ENCODE measurements at places on chromosomes 7 and 10.

- DNase-seq = no peak
These were observed 220.8 kb upstream of the RNF32 start for GRCh38 chr7:156419782-156420181.

- DNase-seq = no peak
These were observed 99.7 kb downstream of the TNS3 start for GRCh38 chr7:47482013-47482875.

- peak; percentile 33 for DNase-seq
These were observed 20.5 kb upstream of the PITRM1 start for GRCh38 chr10:3192856-3193635.

GRCh38 chr10:8897769-8898168 is 843.3 kb downstream of the GATA3 start:
- no peak for DNase-seq

GRCh38 chr7:12764458-12764891 is 77.0 kb downstream of the ARL4A start:
- DNase-seq = no peak

- DNase-seq = no peak
These were observed 6.7 kb upstream of the MYH16 start for GRCh38 chr7:99265848-99266480.

DNA sequence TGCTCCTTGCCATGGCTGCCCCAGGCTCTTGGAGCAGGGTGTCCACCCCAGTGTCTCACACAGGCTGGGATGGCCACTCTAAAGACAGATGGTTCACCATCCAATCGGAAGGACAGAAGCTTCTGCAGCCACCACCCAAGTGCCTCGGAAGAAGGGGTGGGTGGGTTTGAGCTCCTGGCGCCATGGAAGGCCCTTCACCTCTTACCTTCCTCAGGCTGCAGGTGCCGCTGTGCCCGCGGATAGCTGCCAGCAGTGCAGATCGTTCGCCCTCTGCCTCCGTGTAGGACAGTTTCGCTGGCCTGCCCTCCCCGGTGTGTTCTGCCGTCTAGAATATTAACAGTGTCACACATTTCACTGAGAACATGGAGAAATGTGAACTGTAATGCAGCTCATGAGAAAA is 243.6 kb upstream of the GRB10 start:
- DNase-seq = no peak

DNA sequence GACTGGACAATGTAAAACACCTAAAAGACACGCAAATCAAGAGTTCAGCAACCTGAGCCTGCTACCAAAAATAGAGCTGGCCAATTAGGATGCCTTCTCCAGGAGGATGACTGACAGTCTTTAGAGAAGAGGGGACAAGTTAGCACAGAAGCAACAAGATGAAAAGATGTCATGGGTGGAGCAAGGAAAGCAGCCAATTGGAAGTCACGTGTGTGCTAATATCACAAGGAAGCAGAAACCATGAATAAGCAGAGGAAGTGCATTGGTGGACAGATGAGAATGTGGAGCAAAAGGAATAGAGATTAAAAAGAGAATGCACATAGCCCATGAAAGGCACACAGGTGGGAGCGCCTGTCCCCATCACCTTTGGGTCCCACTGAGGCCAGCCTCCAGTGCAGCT is 148.1 kb downstream of the SLC25A13 start:
- no peak for DNase-seq

DNA sequence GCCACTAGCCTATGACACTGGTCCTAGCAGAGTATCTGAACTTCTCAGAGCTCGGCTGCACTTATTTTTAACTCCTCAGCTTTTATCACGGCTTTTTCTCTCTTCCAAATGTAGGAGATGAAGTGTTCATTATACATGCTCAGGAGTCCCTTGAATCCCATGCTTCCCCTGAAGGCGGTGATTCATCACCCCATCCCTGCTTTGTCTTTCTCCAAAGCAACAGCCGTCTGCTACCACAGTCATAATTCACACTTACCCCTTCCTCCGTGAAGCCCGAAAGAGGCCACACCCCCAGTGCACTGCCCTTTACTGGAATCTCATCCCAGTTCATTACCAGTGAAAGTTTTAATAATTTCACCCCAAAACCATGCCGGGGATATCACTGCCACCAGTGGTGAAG is 301.5 kb upstream of the SHH start:
- no peak for DNase-seq

- DNase-seq = no peak
These were observed 6.1 kb downstream of the CHRM2 start for GRCh38 chr7:136874393-136875032.

- DNase-seq = peak; percentile 31
These were observed 47.7 kb downstream of the RBM17 start for GRCh38 chr10:6136215-6137201.

- no peak for DNase-seq
These were observed 71.9 kb downstream of the SGMS1 start for GRCh38 chr10:50551894-50552293.

- no peak for DNase-seq
These were observed 31.2 kb downstream of the TSPAN14 start for GRCh38 chr10:80485076-80485945.

DNA sequence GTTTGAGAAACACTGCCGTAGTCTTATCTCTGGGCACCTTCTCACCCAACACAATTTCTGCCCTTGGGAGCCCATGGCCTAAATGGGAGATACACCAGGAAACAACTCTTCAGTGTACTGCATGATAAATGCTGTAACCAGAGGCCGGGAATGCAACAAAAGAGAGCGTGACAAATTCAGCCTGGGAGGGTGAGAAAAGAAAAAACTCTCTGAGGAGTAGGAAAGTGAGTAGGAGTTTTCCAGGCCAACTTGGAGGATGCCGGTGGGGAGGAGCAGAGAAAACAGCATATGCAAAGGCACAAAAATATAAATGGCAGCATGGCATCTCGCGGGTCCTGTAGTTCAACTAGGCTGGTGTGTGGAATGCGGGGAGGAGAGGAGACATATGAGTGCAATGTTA is 624.5 kb downstream of the PARD3 start:
- no peak for DNase-seq

DNA sequence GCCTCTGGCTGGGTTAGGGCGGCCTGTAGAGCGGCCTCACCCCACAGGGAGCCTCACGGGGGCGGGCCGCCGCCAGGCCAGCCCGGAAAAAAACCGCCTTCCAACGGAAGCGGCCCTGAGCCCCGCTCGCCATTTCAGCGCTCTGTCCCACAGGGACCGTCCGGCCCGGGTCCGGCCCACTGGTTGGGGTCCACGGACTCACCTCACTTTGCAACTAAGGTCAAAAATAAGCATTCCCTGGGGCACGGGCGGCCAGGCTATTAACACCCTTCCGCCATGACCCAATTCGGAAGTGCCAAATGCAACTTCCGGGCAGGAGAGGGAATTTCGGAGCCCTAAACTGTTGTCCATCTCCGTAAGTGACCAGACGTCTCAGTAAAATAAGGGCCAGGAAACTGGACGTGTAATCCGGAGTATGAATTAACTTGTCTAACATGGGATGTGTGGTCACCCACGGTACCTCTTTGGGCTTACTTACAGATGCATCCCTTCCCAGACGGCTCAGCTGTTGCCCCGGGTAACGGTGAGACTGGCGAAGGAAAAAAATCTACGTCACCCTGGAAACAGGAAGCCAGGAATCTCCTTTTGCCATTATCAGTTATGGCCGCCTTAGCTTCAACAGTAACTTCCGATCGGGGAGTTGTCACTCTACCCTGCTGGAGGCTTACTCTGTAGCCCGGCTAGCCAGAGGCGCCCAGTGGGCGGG is at the start of gene BBIP1:
BBIP1 (minus strand) TSS at position 538 of the 706 bp plus-strand sequence. CDS start 1,023 bp downstream, outside the sequence.
- DNase-seq = no peak

DNA sequence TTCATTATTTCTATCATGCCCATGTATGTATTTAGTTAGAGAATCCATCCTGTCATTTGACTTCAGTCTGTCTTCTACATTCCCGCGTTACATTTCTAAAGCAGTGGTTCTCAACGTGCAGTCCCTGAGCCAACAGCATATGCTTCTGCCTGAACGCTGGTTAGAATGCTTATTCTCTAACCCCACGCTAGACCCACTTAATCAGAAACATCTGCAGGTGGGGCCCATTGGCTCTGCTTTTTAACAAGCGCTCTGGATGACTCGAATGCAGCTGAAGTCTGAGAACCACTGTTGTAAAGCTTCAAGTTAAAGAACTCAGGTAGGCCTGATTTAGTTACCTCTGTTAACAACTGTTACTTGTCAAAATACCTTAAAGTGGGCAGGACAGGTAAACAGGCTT is 38.2 kb downstream of the NEUROD6 start:
- DNase-seq = no peak

DNA sequence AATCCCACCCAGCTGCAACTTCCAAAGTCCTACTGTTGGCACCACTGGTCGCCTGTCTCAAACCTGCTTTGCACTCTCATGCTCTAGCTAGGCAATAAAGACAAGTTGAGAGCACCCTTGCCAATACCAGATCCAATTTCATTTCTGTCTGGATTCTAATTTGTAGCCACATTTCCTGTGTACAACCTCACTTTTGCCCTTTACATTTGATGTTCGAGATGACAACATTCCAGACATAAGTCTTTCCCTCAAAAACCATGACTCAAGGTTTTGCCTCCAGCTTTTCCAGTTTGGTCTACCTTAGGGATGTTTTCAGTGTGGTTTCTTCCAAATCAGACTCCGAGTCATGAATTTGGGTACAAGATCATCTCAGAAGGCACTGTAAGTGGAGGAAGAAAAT is 309.0 kb downstream of the GPAM start:
- DNase-seq = no peak

DNA sequence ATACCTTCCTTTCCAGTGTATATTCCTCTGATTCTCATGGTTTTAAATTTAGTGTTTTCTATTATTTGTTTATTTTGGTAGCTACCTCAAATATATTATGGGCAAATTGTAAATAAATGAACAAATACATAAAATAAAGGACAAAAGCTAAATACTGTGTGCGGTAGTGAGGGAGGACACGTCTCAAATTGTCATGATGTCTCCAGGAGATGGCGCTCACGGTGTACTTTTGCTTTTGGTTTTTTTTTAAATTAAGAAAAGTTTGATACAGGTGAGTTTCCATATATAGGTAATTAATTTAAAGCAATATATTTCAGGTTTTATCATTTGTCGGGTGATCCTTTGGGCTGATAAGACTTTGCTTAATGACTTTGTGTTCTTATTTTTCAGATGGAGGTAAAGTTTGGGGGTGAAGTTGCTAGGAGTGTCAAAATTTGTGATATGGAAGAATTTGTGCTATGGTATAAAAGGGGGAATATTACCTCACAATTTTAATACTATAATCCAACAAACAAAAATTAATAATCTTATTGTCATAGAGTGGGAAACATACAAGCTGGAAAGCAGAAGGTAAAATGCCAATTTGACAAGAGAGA is 68.4 kb upstream of the TMEM229A start:
- DNase-seq = no peak

- DNase-seq = no peak
These were observed 63.3 kb downstream of the RASGEF1A start for GRCh38 chr10:43203448-43204041.

DNA sequence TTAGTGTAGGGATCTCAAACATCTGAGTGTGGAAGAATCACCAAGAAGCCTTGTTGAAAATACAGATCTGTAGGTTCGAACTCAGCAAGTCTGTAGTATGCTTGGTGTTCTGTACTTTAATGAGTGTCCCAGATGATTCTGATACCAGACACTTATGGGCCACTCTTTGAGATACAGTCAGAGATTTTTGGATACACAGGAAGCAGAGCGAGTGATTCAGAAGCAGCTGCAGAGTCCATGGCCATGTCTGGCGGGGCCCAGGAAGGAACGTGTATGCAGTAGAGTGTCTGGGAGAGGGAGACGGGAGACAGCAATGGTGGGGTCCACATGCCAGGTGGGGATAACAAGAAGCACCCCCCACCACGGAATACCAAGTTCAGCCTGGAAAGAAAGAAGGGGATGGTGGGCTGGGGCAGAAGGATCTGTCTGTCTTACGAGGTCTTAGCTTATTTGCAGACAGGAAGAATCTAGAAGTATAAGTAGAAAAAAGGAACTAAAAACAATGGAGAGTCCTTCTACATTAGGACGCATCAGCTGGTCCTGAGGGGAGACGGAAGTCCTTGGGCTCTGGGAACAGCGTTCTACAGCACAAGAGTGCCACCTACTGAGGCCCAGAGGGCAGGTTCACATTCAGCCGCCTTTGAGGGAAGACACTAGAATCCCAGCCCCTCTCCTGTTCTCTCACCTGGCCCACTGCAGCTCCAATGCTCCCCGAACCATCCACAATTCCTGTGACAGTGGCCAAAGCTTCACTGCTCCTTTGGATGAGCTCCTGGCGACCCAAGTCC is 55.4 kb downstream of the SLC37A3 start:
- DNase-seq = no peak

GRCh38 chr10:16011548-16011947 is 151.2 kb upstream of the MINDY3 start:
- DNase-seq = no peak

All from activated T-helper 1 cell treated with anti-CD3 and anti-CD28 coated beads, Interleukin-2, amount 50 U/mL, for 16 hours (primary cell).